ENCODE measurements at places on chromosomes 16 and 17. TPM values are rescaled to one million over a fixed set of nuclear protein-coding genes. Genes with fewer than 3 reads are reported as not detected.

The OR1E2 gene
- total RNA-seq: not detected

The CD300A gene
- 0.28 TPM for total RNA-seq

The PRAC1 gene
- total RNA-seq: not detected

The ZNF207 gene
- total RNA-seq: 214 TPM

The C16orf86 gene
- total RNA-seq: 6.0 TPM

The HDAC5 gene
- 71.0 TPM for total RNA-seq

DNA sequence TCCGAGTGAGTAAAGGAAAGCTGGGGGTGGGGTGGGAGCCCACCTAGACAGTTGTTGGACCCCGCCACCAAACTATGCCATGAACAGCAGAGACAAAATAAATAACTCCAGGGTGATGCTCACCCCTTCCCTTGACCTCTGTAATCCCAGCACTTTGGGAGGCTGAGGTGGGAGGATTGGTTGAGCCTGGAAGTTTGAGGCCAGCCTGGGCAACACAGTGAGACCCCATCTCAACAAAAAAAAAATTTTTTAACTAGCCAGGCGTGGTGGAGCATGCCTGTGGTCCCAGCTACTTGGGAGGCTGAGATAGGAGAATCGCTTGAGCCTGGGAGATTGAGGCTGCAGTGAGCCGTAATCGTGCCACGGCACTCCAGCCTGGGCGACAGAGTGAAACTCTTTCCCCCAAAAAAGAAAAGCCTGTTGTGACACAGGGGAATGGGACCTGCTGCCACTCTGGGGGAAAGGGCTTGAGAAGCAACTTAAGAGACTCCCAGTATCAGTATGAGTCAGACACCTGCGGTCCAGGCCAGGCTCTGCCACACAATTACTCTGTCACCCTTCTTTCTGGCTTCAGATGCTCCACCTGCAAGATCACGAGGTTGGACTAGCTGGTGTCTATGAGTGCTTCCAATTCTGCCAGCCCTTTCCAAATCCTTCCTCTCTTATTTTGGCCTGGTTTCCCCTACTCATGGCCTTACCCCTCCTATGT is 5.0 kb downstream of the SGCA start:
- no peak for DNase-seq

DNA sequence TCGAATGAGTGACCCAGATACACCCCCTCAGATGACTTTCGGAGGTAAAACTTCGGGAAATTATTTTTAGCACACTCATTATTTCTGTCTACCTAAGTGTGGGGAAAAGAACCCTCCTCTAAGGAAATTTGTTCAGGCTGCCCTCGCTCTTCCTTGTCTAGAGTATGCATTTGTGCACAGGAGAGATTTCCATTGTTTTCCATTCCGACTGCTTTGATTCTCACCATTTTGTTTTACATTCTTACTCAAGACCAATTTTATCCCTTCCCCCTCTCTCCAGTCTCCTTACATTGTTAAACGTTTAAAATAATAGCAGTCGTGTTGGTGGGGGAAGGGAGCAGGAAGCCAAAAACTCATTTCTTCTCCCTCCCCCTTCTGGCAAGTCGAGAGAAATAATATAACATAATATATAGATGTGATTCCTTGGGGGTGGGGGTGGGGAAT is 1.5 kb upstream of the CHD3 start:
- DNase-seq: peak; percentile 8

DNA sequence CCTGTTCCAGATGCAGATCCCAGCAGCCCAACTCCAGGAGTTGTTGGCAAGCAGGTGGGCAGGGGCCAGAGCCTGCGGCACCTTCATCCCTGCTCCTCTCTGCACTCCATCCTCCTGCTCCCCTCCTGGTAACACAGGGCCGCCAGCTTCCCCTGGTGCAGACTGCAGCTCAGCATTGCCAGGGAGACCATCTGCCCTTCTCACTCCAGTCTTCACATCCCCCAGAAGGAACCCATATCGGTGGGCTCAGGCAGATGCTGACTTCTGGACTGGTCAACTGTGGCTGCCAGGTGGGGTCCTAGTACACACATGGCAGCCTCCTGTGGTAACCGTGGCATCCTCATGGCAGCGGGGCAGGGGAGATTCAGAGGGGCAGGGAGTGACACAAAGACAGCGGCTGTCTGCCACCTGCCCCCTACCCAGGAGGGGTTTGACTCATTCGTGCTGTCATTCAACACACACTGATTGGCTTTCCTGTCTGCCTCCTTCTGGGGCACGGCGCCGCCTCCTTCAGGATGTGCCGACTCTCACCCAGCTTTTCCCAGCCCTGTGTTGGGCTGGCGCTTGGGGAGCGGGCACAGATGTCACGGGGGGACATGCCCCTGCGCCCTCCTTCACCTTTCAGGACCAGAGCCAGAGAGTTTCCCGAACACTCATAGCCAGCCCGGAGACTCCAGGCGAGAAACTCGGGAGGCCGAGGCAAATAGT is 120.9 kb downstream of the CMIP start:
- no peak for DNase-seq

GRCh38 chr17:75181608-75182318 is 996 bp downstream of the SUMO2 start:
- peak; percentile 50 for DNase-seq

- DNase-seq: no peak
These were observed 89.5 kb downstream of the WSCD1 start for GRCh38 chr17:6159541-6160231.

DNA sequence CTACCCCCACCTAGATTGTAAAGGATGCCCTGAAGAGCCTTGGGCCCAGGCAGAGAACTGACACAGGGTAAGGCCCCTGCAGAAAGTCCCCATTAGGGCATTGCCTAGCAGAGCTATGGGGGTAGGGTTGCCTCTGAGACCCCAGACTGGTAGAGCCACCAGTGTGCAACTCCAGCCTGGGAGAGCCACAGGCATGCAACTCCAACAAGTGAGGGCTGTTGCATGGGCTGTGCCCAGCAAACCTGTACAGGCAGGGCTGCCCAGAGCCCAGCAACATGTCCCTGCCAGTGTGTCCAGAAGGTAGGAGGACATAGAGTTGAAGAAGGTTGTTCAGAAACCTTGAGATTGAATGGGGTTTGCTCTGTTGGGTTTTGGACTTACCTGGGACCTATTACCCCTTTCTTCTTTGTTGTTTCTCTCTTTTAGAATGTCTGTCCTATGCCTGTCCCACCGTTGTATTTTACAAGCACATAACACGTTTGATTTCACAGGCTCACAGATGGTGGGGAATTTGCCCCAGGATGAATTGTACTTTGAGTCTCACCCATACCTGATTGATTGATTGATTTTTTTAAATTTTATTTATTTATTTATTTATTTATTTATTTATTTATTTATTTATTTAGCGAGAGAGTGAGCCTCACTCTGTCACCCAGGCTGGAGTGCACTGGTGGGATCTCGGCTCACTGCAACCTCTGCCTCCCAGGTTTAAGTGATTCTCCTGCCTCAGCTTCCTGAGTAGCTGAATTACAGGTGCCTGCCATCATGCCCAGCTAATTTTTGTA is 16.4 kb downstream of the SGF29 start:
- DNase-seq: no peak

- DNase-seq: no peak
These were observed 5.7 kb downstream of the WSCD1 start for GRCh38 chr17:6075845-6076244.

- peak; percentile 7 for DNase-seq
These were observed 31.6 kb downstream of the SERPINF1 start for GRCh38 chr17:1793447-1793806.

GRCh38 chr17:81948635-81949378 is 1.8 kb upstream of the MYADML2 start:
- DNase-seq: no peak

- DNase-seq: no peak
These were observed 29.6 kb downstream of the DNAH3 start for GRCh38 chr16:21120976-21121520.

GRCh38 chr17:29625037-29625750 is 2.5 kb upstream of the CORO6 start:
- DNase-seq: peak; percentile 39

DNA sequence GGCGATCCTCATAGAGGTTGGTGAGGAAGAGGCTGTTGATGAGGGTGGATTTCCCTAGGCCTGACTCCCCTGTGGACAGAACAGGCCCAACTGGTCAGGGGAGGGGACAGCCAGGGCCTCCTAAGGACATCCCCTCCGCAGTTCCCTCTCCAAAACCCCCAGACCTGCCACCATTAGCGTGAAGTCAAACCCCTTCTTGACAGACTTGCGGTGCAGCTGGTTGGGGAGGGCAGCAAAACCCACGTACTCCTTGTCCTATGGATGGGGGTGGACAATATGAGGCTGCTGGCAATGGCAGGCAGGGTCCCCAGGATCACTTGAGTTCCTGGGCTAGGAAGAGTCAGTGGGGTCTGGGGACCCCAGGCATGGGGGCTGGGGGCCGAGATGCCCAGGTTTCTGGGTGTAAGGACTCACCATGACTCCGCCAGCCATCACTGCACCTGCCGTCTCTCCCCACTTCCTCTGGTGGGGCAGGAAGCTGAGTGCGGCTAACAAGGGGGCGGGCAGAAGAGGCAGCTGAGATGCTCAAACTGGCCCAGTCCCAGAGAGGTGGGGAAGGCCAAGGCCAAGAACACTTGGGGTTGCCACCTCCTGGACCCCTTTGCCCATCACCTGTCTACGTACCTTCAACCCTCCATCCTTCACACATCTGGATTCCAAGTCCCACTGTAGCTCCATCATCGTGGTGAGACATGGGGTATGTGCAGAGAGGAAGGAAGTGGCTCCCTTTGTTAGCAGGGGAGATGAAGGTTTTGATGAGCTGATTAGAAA is at the start of gene SEPTIN1:
Gene SEPTIN1 (minus strand): TSS at position 451 of the 771 bp plus-strand sequence. CDS start 19 bp downstream, at position 432.
- DNase-seq: no peak

DNA sequence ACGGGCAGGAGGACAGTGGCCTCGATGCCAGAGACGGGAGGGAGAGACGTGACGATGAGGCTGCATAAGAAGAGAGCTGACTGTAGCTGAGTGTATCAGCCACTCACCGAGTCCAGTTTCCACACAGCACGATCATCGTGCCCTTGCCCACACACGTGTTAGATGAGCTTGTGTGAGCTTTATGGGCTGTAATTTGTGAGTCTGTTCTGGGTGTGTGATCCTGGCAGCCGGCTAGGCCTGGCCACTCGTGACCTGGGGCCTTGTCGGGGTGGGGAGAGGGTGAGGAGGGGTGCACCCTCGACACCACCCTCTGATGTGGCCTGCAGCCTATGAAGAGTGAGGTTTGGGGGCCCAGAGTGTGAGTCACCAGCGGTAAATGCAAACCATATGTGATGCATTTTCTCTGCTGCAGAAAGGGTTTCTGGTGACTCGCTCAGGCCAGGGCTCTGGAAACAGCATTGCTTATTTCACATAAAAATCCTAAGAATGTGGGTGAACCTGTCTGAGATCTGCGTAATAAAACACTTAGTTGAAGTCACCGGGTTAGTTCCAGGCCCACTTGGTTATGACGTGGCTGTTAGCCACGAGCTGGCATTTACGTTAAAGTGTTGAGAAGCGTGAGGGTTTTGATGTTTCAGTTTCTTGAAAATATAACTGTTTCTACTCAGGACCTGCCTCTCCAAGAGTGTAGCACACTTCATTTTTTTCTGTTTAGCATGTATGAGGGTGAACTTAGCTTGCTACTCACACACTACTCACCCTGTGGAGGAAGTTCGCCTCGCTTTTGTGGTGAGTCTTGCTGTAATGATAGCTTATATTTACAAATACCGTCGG is 4.2 kb downstream of the METRNL start:
- DNase-seq: no peak

DNA sequence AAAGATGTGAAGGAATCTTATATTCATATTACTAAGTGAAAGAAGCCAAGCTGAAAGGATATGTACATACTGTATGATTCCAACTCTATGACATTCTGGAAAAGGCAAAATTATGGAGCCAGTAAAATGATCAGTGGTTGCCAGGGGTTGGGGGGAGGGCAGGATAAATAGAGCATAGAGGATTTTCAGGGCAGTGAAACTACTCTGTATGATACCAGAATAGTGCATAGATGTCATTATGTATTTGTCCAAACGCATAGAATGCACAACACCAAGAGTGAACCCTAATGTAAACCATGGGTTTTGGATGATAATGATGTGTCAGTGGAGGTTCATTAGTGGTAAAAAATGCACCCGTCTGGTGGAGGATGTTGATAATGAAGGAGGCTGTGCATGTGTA is 71.0 kb upstream of the ZNF423 start:
- no peak for DNase-seq

GRCh38 chr16:82754716-82755513 is 128.1 kb downstream of the CDH13 start:
- DNase-seq: no peak

- DNase-seq: no peak
These were observed 64.1 kb downstream of the PIPOX start for GRCh38 chr17:29107084-29107483.

DNA sequence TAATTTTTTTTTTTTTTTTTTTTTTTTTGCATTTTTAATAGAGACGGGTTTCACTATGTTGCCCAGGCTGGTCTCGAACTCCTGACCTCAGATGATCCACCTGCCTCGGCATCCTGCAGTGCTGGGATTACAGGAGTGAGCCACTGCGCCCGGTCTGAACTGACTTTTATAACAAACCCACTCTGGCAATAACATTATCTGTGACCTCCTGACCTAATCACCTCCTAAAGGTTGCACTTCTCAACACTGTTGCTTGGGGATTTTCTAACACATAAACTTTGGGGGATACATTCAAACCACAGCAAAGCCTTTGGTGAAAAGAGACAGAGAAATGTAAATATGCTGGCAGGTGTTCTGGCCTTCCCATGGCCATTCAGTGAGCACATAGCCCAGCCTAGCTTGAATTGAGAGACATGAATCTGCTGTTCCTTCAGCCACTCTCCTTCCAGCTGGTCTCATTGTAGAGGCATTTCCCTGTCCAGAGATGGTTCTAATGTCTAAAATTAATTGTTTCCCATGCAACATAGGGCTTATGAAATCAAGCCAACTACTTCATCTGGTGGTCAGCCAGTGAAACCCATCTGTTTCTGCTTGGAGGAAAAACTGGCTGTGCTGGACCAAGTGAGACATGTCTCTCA is 28.3 kb downstream of the LYRM1 start:
- no peak for DNase-seq

- no peak for DNase-seq
These were observed 6.2 kb upstream of the SLC25A19 start for GRCh38 chr17:75295201-75296158.

- no peak for DNase-seq
These were observed 67.0 kb downstream of the N4BP1 start for GRCh38 chr16:48542966-48543365.

DNA sequence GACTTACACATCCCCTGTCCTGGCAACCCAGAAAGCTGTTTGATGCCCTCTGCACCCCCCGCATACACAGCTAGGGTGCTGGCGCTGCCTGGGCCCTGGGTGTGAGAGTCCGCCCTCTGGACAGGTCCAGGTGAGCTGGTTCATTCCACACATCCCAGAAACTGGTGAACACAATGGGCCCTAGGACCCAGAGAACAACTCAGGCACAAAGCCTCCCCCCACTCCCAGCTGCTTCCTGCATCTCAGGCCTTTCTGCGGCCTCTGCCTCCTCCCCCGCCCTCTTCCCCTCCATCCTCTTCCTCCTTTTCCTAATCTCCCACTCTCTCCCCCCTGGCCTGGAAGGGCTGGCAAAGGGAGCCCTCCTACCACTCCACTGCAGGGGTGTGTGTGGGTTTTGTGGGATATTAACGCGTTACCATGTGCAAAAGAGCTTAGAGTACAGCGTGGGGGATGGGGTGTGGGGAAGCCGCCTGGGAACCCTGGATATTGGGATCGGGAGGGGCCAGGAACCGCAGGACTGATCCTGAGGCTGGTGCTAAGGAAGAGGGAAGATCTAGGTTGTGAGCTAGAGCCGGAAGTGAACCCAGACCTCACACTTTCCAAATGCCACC is 1.6 kb upstream of the PPP1R9B start:
- peak; percentile 92 for DNase-seq

- no peak for DNase-seq
These were observed 18.7 kb upstream of the ARHGAP17 start for GRCh38 chr16:25033852-25034251.
